Activated CD4-positive, alpha-beta T cell treated with anti-CD3 and anti-CD28 coated beads, Interleukin-2, amount 50 U/mL, for 48 hours (primary cell): ENCODE measurements at places on chromosomes 5 and 9.

DNA sequence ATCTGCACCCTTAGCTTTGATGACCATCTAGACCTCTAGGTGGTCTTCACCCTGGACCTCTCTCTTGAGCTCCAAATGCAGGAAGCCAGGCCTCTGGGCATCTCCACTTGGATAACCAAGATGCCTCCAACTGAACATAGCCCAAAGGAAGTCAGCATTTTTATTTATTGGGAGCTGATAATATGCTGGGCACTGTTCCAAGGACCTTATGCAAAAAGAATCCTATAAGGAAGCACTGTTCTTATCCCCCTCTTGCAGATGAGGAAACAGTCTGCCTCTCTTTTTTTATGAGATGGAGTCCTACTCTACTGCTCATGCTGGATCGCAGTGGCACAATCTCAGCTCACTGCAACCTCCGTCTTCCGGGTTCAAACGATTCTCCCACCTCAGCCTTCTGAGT lies 219.9 kb downstream of the CDK5RAP2 start:
- no peak for DNase-seq

GRCh38 chr9:35618854-35619799 lies 914 bp upstream of the CD72 start:
- DNase-seq: peak; percentile 38

DNA sequence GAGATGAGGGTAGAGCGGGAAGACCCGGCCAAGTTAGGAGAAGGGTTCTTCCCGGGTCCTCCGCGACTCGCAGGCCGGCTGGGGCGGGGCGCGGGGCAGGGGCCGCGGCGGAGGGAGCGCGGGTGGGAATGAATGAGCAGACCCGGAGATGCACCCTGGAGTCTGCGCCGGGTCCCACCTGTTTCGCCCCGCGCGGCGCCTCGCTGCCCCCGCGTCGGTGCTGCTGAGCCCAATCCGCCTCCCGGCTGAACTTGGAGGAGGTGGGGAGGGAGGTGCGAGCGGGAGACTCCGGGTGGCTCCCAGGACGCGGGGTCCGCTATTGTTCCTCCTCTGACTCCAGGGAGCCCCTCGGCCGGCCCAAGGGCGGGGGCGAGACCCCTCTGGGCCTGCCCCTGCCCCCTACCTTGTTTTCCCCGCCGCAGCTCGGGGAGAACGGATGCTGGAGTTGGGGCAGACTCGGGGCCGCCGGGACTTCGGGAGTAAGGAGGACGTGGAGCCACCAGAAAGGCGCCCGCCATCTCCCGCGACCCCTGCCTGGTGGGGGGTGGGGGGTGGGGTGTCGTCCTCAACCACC lies 659 bp downstream of the RAI14 start:
- DNase-seq: peak; percentile 18

DNA sequence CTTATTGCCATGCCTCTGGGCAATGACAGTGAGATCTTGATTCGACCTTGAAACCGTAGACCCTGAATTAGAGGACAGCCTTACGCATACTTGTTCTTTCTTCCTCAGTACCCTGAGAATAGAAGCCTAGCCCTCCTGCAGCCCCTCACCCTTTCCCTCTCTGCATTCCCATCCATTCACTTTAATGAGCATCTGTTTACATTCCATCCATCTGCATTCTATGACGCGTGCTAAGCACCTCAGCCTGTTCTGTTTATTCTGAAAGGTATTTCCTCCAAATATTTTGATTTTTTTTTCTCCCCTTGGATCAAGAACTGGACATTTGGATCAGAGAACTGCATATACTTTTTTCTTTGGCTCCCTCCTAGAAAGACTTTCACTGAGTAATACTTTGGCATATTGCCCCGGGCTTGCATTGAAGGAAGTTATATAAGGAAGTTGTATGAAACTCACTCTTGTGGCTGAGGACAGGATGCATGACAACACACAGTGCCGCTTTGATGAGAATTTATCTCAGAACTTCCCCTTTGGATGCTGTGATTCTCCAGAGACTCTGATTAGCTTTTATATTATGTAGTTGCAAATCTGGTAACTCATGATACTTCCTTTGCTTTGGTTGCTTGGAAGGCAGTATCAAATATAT lies 15.7 kb downstream of the TMEM8B start:
- DNase-seq: no peak

GRCh38 chr5:122770477-122770876 lies 4.4 kb upstream of the SNX2 start:
- no peak for DNase-seq

GRCh38 chr9:128169492-128169891 lies 9.4 kb downstream of the BBLN start:
- DNase-seq: no peak

- no peak for DNase-seq
Observed at GRCh38 chr5:107563959-107564544, 106.7 kb downstream of the EFNA5 start.

DNA sequence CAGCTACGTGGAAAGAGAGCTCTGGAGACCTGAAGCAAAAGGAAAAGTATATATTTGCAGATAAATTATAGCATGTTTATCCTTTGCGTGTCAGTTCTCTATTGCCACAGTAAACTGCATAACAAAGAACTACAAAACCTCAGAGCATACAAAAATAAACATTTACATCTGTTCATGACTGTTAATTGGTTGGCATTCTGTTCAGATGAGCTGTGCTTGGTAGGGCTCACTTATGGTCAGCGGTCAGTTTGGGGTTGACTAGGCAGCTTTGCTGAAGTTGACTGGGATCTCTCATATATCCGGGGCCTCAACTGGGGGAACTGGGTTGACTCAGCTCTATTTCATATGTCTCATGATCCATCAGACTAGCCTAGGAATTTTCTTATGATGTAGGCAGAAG lies 257.7 kb downstream of the TLE1 start:
- DNase-seq: no peak

GRCh38 chr5:139368613-139369012 lies 14.5 kb downstream of the SLC23A1 start:
- DNase-seq: no peak

DNA sequence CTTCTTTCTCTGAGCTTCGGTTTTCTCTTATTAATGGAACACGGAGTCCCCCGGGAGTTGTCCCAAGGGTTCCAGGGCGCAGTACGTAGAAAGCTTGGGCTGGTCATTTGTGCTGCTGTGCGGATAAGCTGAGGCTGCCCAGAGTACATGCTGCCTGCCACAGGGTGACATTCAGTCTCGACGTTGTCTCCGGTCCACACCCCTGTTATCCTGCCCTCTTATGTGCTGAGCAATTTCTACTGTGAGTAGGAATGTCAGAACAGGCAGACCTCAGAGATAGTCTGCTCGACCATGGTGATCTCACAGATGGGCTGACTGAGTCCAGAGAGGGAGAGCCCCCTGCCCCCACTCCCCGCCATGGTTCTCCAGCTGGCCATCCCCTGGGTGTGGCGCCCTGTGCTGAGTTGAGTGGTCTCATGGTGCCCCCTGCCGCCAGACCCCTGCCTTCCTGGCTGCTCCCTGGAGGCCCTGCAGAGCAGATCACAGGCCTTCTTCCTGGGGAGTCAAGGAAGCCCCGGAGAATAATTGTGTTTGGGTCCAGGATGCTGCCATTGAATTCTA lies 124.0 kb downstream of the RGS3 start:
- no peak for DNase-seq

- no peak for DNase-seq
Observed at GRCh38 chr9:69397384-69398214, 72.6 kb downstream of the ENTREP1 start.
